ENCODE measurements at places on chromosomes 4 and X.

- no peak for DNase-seq
These were observed 249.3 kb downstream of the NLGN4X start for GRCh38 chrX:5979338-5979737.

DNA sequence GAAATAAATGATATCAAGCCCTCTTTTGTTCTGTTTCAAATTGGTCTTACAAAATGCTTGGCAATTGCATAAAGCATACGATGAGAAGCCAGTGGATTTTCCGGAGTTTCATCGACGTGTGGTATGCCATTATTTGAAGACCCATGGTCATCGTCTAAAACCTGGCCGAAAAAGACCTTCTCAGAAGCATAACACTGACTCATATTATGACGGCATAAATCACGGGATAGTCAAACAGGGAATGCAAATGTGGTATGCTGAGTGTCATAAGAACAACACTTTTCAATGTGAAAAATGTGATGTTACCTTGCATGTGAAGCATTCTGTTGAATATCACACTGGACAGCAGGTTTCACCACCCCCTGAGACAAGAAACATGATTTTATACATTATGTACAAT, 695.2 kb downstream of the GRXCR1 start:
- no peak for DNase-seq

DNA sequence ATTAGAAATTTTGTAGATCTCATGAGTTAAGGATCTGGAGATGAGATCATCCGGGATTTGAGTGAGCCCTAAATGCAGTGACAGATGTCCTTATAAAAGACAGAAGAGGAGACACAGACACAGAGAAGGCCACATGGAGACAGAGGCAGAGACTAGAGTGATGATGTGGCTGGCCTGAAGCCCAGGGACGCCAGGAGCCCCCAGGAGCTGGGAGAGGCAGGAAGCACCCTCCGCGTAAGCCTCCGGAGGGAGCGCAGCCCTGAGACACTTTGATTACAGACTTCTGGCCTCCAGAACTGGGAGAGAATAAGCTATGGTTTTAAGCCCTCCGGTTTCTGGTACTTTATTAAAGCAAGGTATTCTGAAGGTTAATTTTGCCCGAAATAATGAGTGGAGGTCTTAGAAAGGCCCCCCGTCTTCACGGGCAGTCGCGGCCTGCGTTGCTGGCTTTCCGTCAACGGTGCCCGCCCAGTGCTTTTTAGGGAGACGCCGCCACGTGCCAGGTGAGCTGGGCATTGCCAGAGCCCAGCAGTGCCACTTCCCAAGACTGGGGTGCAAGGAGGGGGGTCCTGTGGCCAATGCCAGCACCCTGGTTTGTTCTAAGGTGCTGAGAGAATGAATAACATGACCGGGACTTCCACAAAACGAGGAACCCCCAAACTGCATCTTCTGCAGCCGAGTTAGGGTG, 8.1 kb downstream of the DHRSX start:
- DNase-seq, result no peak

DNA sequence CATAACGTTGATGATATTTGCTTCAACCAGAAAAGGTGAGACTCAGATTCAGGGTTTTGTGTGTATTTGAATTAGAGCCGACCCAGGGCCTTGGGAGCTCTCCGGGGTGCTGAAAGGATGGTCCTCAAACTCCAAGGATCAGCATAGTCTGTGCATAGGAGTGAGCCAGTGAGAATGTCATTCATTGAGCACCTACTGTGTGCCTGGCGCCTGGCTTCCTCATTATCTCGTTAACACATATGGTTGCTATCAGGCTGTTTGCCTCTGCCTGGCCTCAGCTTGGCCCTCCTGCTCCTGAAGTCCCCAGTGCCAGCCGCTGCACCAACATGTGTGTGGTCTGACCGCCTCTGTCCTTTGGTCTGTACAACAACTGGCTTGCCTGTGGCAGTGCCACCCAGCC, 25.1 kb upstream of the JAKMIP1 start:
- no peak for DNase-seq

DNA sequence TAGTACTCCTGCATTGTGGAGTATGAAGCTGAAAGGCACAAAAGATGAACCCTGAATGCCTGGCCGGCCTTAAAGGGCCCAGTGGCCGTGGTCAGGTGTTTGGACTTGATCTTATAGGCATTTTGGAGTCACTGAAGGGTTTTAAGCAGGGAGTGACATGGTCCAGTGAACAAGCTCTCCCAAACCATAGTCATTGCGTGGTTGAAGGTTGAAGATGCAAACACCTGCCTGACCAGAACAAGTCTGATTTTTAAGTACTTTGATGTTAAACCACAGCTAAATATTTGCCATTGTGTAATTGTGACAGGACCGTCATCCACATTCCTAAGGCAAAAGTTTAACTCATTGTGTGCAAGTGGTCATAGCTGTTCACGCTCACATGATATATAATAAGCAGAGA, 3.3 kb downstream of the STK32B start:
- DNase-seq, result no peak

DNA sequence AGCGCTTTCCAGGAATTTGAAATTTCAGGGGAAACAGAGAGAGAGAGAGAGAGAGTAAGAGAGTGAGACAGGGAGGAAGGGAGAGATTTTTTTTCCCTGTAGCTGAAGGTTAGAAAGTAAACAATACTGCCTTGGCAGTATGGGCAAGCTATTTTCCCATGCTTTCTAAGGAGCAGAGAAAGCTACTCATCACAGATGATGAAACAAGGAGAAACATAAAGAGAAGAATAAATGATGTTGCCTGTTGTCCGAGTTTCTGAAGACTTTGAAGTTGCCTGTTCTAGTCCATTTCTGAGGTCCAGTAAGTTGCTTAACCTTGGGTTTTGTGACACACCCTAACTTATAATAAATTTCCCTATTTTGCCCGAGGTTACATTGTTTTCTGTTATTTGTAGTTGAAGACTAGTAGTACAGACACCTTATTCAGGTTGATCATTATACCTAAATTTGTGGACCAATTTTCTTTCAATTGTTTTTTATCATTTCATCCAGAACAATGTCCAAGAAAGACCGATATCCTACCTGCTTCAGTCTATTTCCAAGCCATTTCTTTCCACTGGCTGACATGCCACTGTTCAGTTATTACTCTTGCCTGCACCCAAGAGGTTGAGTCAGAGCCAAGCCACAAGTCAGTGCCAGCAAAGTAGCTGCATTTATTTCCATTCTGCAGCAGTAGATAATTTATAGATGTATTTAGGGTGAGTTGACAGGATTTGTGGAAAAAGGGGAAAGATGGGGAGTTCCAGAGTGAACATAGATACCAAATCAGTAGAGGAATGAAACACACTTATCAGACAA, 49.7 kb upstream of the SLC16A2 start:
- DNase-seq, result no peak

GRCh38 chr4:154158361-154159155, 333.0 kb downstream of the DCHS2 start:
- DNase-seq, result no peak

Data from stimulated activated CD8-positive, alpha-beta memory T cell treated with anti-CD3 and anti-CD28 coated beads, Interleukin-4, amount 100 ng/mL, for 4 hours (primary cell).